ENCODE measurements at places on chromosomes 5 and 9.

DNA sequence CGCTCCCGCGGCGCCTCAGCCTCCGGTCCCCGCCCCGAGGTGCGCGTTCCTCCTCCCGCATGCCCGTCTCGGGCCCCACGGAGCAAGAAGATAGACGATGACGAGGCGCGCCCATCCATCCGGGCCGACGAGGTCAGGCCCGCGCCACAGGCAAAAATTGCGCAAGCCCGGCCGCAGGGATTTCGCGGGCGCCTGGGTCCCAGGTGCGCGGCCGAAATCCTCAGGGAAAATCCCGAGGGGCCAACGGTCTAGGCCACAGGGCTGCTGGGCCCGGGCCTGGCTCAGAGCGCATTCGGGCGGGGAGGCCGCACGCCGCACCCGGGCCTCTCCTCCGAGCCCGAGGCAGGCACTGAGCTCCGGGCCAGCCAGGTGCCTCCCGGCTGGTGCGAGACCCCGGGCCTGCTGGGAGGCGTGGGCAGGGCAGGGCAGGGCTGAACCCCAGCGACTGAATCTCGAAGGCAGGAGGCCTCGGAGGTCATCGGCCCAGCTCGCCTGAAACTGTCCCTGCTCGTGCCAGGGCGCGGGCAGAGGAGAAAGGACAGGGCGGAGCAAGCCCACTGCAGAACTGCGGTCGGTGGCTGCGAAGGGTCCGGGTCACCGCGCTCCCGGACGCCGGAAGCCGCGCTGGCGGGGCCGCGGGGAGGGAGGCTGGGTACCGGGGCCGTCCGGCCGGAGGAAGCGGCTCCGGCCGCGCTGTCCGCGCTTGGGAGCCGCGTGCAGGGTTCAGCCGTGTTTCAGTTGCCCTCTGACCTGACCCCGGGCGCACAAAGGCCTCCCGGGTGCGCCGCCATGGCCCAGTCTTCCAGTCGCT is 66.8 kb downstream of the FOXD1 start:
- DNase-seq, result no peak

GRCh38 chr5:133921979-133922378 is 46.4 kb downstream of the C5orf15 start:
- DNase-seq, result no peak

DNA sequence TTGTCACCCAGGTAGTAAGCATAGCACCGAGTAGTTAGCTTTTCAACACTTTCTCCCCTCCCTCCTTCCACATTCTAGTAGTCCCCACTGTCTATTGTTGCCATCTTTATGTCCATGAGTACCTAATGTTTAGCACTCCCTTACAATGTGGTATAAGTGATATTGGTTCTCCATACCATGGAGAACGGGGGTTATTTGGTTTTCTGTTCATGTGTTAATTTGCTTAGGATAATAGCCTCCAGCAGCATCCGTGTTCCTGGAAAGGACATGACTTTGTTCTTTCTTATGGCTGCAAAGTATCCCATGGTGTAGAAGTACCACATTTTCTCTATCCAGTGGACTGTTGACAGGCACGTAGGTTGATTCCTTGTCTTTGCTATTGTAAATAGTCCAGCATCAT is 353.9 kb downstream of the ADGRV1 start:
- DNase-seq, result no peak

DNA sequence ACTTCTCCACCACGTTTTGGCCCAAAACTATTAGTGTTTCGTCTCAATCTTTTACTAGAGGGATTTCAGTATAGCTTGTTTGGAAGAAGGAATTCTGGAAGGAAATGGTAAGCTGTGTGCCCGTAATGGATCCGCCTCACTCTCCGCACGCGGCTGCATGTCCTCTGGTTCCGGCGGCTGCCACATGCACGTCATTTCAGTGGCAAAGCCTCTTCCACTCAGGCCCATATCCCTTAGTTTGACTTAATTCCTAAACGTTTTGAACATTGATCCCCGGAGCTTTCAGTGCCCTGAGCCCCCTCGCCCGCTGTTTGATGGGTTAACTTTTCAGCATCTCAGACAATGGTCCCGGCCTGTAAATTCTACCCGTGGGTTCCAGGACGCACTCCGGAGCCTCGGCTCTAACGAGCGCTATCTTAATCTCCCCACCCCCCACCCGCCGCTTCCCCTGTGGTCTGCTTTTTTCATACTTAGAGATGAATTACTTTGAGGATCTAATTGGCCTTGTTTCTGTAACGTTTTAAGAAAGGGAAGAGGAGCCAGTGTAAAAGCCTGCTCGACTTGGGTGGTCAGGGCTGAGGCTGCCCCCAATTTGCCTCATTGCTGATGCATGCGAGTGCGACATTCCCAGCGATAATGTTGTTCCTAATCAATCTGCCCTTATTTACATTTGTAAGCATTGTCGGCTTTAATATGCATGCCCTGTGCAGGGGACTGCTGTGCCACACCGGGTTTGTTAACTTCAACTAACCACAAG is 4.6 kb downstream of the PTCH1 start:
- DNase-seq, result no peak

- DNase-seq, result no peak
These were observed 48.8 kb downstream of the SLC6A7 start for GRCh38 chr5:150238646-150239045.

DNA sequence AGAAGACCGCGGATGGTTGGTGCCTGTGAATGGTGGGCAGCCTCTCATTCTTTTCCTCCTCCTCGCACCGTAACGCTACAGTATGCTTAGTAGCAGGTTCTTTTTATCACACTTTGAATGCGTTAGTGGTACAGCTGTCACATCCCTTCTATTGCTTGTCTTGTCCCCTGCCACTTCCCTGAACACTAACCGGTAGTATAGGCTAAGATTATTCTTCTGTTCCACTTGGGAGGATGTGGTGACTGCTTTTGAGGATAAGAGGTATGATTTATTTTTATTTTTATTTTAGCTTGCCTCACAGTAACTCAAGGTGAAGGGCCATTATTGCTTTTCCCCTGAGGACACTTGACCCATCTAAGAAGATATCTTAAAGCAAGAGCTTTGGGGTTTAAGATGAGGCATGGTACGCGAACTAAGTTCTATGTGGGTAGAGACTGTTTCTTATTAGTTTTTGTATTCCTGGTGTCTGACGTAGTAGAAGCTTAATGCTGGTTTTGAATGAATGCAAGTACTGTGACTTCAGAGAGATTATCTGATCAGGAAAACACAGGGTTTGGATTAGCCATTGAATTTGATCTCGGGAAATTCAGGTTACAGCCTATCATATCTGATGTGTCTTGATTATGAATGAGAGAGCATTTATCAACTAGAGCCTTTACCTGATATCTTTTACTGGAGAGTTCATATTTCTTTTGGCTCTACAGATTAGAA is 951 bp downstream of the UNC13B start:
- DNase-seq, result no peak

DNA sequence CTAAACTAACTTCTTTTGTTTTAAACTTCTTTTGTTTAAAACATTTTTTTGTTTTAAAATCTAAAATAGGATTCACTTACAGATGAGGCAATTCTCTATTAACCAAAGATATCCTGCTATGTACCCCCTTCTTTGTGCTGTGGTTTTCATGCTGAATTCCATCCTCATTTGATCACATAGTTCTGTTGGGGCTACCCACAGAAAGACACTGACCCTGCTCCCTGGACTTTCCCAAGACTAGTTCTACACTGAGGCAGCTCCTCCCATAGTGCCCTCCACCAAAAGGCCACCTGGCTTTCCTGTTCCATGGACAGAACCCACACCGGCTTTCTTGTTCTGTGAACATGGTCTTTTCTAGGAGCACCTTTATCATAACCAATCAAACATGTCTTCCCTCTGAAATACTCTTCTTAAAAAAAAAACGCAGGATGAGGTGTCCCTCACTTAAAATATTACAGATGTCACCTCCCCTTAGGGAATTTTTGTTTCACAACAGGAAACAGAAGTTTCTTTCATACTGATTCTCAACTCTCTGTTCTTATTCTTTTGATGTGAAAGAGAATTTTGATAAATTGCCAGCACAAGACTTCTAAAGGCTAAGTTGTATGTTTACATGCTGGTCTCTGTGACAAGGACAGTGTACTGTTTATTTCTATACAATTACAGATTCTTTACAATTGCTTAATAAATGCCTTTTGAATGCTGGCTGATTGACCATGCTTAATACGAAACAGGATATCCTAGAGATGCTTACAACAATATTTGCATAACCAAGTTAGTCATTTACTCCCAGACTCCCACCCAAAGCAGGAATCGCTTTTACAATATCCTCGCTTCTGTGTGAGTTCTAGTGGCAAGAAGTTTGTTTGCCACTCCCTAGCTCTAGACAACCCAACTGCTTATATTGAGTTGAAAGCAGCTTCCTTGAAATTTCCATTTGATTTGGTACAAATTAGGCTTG is 300.4 kb downstream of the DTWD2 start:
- DNase-seq, result no peak

DNA sequence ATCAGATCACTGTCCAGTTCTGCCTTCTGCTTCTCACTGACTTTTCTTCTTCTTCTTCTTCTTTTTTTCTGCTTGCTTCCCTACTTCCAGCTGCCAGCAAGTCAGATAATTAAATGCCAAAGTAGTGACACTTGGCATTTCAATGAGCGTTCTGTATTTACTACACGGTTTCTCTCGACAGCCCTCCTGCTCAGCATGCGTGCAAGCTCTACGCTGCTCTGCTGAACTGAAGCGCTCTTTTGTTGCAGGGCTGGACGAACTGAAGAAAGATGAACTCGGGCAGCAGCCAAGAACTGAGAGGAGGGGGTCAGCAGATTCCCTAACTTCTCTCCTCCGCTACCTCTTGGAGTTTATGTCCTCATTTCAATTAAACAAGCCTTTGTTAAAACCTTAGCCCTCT is 319.1 kb downstream of the GLIS3 start:
- no peak for DNase-seq

- DNase-seq, result no peak
These were observed 97.4 kb upstream of the ALDH1A1 start for GRCh38 chr9:73050065-73050816.

DNA sequence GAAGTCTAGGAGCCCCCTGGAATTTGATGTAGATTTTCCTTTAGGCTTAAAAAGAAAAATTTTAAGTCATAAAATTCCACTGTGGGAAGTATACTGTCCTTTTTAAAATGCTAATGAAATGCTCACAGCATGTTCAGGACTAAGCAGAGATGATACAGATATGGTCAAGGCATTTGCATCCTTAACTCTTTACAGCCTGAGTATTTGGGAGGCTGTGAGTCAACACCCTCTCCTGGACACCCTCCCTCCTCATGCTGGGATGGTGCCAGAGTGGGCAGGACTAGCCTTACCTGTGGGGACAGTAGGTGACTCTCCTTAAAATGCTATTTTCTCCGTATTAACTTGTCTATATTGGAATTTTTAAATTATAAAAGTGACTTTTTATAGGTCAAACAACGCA is 197.4 kb upstream of the ELL2 start:
- DNase-seq, result no peak

GRCh38 chr9:134325813-134326723 is at the start of gene RXRA:
Gene RXRA (plus strand): TSS chr9:134326455. CDS start chr9:134326632, 177 bp downstream.
- peak; percentile 33 for DNase-seq

DNA sequence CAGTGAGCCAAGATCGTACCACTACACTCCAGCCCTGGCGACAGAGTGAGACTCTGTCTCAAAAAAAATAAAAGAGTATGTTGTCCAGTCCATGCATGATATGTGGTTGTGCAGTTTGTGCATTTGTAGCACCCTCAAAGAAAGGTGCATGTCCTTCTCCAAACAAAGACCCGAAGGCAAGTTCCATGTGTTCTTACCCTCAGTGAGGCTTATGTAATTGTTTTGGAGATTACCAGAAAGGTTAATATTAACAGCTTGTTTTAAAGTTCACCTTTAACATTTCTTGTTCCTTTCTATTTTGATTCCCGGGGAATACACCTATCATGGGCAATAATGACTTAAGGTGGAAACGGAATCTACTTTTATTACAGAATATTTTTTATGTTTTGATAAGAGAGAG is 22.3 kb downstream of the KIAA1191 start:
- DNase-seq, result no peak

DNA sequence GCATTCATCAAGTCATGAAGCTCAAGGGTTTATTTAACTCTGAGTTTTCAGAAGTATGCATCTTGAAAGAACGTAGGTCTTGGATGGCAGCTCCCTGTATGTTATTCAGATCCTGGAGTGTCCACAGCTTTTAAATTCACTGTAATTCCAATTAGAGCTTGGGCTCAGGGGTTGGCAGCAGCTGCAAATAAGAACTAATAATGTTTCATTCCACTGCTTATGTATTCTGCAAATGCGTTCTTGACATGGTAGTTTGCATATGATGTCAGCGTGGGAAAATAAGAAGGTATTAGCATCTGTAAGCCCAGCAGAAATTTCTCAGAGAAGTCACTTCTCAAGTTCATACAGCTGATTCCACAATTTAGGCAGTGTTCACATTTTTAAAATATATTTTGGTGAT is 58.4 kb downstream of the RORB start:
- DNase-seq, result no peak

GRCh38 chr5:163024936-163025335 is 412.5 kb upstream of the CCNG1 start:
- DNase-seq, result no peak

DNA sequence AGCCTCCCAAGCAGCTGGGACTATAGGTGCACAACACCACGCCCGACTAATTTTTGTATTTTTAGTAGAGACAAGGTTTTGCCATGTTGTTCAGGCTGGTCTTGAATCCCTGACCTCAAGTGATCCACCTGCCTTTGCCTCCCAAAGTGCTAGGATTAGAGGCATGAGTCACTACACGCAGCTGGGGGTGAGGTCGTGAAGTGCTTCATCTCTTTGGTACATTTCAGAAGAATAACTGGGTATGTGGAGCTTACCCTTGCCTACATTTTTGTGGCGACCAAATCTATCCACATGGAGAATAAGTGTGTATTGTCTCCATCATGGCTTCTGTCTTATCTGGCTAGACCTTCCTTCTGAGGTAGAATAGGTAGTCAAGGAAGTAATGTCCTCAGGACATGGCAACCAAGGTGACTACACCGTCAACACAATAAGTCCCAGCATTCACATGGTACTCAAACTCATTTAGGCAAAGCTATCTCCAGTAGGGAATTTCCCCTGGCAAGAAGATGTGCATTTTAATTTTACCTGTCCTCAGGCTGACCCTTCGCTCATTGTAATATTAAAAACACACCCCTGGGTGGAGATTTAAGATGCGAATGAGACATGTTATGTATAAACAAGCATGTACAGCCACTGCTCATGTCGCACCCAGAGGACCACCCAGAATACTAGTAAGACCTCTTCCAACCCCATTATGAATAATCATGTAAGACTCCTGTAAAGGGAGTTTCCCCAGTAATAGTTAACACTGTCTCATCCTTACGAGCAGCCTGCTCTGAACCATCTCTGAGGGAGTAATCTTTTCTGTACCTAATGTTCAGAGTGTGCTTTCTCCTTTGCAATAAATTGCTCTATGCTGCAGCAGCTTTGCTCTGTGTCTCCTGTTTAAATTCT is 1173.2 kb downstream of the TAF11L14 start:
- no peak for DNase-seq

DNA sequence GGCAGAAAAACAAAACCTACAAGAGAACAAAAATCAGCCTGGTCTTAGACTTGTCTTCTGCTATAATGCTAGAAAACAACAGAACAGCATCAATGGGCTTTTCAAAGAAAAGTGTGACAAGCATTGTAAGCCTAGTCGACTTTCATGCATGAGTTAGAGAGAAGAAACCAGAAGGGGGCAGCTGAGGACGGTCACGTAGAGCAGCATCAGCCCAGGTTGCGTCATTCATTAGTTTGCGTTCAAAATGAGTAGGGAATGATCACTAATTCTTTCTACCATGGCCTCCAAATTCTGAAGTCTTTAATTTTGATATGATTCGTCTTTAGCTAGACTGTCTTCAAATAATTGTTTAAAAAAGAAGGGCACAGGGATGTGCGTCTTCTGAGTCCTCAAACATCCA is 4.7 kb upstream of the ISCA1 start:
- DNase-seq, result peak; percentile 41
